ENCODE measurements at places on chromosomes 16 and 17.

DNA sequence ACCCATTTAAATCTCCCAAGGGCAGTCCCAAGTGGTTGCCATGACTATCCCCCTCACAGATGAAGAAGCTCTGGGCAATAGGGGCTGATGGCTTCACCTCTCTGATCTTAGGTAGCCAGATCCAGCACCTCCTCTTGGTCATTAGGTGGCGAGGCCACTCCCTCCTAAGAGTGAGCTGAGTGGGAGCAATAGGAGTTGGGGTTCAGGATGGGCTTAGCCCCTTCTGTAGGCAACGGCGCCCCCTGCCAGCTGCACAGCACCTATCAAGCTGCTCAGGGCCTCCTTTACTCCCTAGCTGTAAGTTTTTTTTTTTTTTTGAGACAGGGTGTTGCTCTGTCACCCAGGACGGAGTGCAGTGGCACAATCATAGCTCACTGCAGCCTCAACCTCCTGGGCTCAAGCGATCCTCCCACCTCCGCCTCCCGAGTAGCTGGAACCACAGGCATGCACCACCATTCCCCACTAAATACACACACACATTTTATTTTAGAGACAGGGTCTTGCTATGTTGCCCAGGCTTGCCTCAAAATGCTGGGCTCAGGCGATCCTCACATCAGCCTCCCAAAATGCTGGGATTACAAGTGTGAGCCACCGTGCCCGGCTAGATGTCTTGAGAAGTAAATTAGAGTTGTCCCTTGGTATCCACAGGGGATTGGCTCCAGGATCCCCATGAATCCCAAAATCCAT, 3.5 kb upstream of the RRAD start:
- no peak for DNase-seq

- no peak for DNase-seq
Measured at GRCh38 chr17:21283482-21284318, 811 bp upstream of the MAP2K3 start.

GRCh38 chr16:56330476-56330875, 94.9 kb downstream of the AMFR start:
- DNase-seq: no peak

GRCh38 chr16:24234737-24235136, 21.4 kb upstream of the CACNG3 start:
- DNase-seq: no peak

GRCh38 chr17:45976755-45977505, 22.1 kb upstream of the STH start:
- DNase-seq: no peak

- no peak for DNase-seq
Measured at GRCh38 chr16:5526826-5527225, 429.2 kb upstream of the EEF2KMT start.

GRCh38 chr16:2003827-2004641, 5.6 kb downstream of the ZNF598 start:
- peak; percentile 94 for DNase-seq

GRCh38 chr16:86322806-86323205, 187.5 kb upstream of the FOXF1 start:
- DNase-seq: no peak

DNA sequence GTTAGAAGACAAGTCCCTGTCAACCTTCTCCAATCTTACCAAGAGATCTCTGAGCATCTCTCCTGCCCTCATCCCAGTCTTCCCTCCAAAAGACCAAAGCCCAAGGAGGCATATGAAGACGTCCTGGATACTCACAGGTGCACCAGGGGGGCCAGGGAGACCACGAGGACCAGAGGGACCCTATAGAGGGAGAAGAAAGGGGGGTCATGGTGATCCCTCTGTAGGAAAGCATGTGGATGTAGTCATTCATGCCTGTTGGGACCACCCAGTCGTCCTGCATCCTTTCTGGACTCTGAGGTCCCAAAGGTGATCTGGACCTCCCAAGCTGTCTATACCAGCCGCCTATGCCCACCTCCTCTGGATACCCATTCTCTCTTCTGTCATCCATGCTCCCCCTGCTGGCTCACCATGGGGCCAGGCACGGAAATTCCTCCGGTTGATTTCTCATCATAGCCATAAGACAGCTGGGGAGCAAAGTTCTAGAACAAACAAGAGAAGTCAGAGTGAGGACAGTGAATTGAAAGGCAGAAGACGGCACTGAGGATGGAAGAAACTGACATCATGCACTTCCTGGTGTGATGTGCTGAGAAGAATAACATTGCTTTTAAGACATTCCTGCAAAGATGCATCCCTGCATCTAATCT, 3.3 kb downstream of the COL1A1 start:
- DNase-seq: no peak

- DNase-seq: no peak
Measured at GRCh38 chr16:22946433-22946832, 132.5 kb downstream of the HS3ST2 start.

GRCh38 chr17:63827002-63827800, at the start of the genes FTSJ3 and PSMC5:
TSS of gene FTSJ3 (minus strand) at chr17:63827663. CDS start at chr17:63826902, 761 bp downstream.
TSS of gene PSMC5 (plus strand) at chr17:63827431. CDS start at chr17:63827491, 60 bp downstream.
- peak; percentile 94 for DNase-seq

- DNase-seq: peak; percentile 92
Measured at GRCh38 chr16:56607109-56607618, 1.2 kb upstream of the MT2A start.

DNA sequence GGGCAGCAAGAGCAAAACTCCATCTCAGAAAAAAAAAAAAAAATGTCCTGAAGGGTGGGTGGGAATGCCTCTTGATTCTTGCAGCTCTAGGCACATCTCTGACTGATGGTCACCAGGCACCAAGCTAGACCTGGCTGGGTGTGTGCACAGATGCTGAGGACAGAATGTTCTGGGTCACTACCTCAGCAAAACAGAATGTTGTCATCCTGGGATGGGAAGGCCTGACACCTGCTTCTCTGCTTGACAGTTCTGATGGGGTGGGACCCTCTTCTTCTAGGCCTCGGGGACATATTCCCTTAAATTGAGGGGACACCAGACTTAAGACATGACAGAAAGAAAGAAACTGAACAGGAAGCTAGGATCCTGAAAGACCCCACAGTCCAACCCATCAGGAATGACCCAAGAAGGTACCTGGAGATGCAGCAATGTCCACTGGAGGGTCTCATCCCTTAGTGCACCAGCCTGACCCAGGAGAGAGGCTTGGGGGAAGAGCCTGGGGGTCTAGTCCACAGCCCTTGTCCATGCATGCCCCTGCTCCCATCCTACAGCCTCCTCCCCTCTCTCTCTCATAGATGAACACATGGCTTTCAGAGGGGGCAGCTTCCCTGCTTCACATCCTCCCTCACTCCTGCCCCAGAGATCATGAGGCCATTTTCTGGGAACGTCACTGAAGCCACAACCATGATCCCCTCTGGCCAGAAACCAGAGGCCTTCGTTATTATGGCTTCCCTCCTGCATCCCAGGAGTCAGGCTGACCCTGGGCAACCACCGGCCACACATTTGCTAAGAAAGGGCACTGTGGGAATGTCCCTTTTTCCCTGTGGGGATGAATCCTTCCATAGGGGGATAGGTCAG, 3.8 kb upstream of the STAT5B start:
- DNase-seq: no peak

GRCh38 chr17:42985225-42985624, 4.9 kb downstream of the RUNDC1 start:
- DNase-seq: no peak

DNA sequence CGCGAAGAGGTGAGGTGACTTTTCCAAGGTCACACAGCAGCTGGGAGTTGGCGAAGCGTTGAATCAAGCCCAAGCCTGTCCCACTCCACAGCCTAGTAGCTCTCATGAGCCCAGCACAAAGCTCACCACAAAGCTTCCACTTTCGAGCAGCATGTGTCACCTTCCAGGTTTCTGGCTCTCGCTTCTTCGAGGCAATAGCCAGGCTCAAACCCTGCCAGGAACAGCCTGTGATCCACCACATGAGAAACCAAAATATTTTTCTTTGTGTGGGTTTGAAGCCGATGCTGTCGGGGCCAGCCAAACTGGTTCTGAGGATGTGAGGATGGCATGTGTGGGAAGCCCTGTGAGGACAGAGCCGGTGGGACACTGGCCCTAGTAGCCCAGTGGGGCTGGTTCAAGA, 68.1 kb downstream of the COG7 start:
- no peak for DNase-seq

GRCh38 chr16:89765292-89765830, 44.0 kb downstream of the ZNF276 start:
- no peak for DNase-seq

GRCh38 chr16:86251682-86252081, 258.6 kb upstream of the FOXF1 start:
- no peak for DNase-seq

- DNase-seq: no peak
Measured at GRCh38 chr16:87054856-87055255, 262.3 kb downstream of the C16orf95 start.

DNA sequence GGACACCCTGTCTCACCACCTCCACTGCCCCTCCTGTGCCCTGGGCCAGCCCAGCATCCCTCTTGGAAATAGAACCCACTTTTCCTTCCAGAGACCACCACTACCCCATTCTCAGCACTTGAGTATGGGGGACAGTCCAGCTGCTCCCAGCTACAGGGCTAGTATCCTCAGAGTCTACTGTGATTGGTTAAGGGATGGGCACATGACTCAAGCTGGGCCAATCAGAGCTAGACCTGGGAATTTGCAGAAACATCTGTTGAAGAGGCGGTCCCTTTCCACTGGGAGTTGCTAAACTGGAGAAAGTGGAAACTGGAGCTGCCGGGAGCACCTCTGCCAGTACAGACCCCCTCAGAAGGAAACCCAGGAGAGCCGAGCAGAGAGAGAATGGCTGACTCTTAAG, 156.6 kb downstream of the GSG1L start:
- DNase-seq: no peak

GRCh38 chr16:8892101-8892575, 10.0 kb downstream of the LITAFD start:
- no peak for DNase-seq

DNA sequence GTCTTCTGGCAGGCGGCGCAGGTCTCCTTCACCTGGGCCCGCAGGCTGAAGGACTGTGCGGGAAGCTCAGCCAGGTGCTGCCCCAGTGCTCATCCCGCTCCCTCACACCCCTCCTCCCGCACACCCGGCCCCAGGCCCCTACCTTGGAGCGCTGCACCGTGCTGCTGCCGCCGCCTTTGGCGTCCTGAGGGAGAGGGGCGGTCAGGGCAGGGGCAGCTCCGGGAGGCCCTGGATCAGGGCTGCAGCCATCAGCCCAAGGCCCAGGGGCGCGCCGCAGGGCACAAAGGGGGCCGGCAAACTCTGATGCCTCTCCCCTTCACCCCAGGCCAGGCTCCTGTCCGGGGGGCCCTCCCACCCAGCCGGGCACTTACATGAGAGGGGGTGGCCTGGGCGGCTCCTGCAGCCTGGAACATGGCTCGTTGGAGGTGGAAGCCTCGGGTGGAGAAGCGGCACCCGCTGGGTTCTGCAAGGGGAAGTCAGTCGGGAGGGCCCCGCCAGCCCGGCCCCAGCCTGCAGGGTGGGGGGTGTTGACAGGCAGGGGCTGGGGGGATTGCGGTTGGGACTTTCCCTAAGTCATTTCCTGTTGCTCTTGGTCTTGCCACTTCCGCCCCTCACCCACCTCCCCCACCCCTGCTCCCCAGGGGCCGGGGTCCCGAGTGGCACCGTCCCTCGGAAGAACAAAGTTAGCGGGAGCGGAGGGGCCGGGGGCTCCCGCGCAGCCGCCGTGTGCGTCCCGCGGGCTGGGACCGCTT, 863 bp downstream of the LIMD2 start:
- peak; percentile 47 for DNase-seq

- DNase-seq: peak; percentile 80
Measured at GRCh38 chr16:84925092-84925772, 86.1 kb downstream of the ZDHHC7 start.

- peak; percentile 51 for DNase-seq
Measured at GRCh38 chr17:50834429-50835300, 721 bp upstream of the WFIKKN2 start.

DNA sequence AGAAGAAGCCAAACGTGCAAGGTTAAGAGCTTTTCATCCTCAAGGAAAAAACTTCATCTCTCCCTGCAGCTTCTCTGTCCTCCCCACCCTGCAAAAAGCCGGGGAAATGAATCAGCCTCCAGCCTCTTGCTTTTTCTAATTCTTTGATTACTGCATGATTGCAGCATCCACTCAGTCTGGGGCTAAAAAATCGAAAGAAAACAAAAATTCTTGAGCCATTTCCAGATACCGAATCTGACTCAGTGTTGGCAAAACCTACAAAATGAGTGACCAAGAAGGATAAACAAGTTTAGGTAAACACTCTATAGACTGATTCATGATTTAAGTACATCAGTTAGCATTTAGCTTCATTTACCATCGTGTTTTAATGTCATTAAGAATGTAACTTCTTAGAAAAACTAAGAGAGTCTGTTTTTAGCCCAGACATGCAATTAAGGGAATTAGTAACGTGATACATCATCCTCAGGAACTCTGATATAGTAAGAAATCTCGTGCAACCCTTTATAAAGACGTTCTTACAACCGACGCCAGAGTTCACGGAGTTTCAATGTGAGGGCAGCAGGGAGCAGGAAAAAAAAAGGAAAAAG, 287.3 kb upstream of the FOXF1 start:
- peak; percentile 85 for DNase-seq

DNA sequence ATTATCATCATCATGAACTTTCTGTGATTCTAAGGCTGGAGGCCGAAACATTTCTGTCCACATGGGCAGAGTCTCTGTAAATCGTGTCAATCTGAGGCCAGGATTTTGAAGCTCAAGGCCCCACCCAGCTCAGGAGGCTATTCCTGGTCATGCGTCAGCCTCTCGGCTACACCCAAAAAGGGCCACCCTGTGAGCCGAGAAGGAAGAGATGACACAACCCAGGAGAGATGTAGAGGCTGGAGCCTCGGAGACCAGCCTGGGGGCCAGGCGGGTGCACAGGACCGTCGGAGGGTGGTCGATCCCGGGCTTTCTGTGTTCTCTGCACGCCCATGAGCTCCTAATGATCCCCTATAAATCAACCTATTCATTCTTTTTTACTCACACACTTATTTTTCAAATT, 1.1 kb upstream of the CACNG1 start:
- no peak for DNase-seq

GRCh38 chr16:85327731-85328675, 215.7 kb upstream of the CIBAR2 start:
- DNase-seq: no peak

- no peak for DNase-seq
Measured at GRCh38 chr17:46154151-46154816, 38.9 kb downstream of the KANSL1 start.

GRCh38 chr17:62687997-62688396, 60.5 kb downstream of the MRC2 start:
- DNase-seq: no peak

- DNase-seq: no peak
Measured at GRCh38 chr16:28839899-28840298, 6.2 kb downstream of the TUFM start.

DNA sequence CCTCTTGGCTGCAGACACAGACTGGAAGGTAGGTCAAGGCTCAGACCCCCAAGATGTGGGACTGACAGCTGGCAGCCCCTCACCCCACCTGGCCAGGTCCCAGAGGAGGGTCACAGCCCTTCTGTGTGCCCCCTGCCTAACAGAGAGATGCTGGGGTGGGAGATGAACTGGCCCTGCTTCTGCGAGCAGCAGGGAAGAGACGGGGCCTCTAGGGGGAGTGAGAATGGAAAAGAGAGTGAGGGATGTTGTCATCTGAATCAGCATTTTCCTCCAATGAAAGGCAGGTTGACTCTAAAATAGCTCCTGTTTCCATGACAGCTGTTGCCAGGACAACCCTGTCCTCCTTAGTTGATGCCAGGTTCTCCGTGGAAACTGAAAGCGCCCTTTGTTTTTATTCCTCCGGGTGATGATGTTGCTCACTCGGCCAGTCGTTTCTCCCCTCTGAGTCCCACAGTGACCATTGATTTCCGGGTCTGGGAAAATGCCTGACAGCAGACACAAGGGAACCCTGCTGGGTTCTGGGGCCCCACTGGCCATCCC, 4.9 kb upstream of the NDRG4 start:
- DNase-seq: peak; percentile 93

Data from GM03348 (cell line).